ENCODE measurements at places on chromosomes 11 and 22. TPM values are rescaled to one million over a fixed set of nuclear protein-coding genes. Genes with fewer than 3 reads are reported as not detected.

Gene ARHGAP8
- 1.8 TPM for total RNA-seq

- DNase-seq, result no peak
Observed at GRCh38 chr11:90434858-90435257, 212.0 kb upstream of the CHORDC1 start.

Gene C11orf58
- 126 TPM for total RNA-seq

Gene CCDC116
- total RNA-seq, result 1.5 TPM

DNA sequence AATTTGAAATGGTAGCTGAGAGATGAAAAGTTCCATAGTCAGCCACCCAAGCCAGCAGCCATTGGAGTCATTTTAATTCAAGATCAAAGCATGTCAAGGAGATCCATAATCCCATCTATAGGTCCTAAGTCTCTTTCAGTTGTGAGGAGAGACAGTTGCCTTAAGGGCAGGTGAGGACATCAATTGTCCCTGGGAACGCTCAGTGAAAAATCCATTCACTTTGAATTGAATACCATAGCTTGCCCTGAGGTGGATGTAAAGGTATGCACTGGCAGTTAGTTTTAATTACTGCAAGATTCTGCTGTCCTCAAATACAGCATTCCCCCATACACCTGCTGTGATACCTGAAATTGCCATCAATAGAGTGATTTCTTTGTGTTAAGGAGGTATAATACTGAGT, 25.3 kb upstream of the TBCEL start:
- DNase-seq, result no peak

GRCh38 chr11:75073459-75074190, 23.1 kb downstream of the OR2AT4 start:
- no peak for DNase-seq

Gene TRIM3
- 9.5 TPM for total RNA-seq

DNA sequence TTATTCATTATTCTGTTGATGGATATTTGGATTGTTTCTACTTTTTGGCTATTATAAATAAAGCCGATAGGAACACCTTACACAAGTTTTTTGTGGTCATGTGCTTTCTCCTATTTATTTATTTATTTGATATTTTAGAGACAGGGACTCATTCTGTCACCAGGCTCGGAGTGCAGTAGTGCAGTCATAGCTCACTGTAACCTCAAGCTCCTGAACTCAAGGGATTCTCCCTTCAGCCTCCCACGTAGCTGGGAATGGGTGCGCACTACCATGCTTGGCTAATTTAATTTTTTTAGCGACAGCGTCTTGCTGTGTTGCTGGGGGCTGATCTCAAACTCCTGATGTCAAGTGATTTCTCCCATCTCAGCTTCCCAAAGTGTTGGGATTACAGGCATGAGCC, 135.1 kb downstream of the UVRAG start:
- DNase-seq, result no peak

DNA sequence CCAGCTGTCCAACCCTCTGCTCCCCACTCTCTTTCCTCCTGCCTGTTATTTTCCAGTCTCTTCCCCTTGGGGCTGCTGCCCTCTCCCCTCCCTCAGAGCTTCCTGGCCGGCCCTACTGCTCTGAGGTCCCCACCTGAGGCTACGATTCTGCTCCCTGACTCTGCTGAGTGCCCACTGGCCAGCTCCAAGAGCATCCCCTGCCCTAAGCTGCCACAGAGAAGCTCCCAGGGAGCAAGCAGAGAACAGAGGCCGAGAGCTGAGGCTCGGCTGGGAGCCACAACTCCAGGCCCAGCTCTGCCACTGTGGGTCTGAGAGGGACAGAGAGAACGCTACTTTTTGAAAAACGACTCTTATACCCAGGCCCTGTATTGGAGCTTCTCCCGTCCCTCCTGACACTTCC, 61.1 kb downstream of the CHRDL2 start:
- no peak for DNase-seq

DNA sequence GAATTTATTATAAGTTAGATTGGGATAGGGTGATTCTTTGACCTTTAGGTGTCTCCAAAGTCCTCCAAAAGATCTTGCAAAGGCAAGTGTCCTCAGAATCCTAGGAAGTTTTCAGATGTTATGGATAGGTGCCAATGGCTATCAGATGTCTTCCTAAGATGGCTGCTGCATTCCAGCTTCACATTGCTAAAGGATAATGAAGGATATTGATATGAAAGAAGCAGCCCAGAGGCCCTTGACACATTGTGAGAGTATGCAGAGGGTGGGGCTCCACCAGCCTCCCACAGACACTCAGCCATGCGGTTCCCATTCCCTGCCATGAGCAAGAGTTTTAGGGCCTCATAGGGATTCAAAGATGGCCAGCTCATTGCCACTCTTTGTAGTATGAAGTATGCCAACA, 22.3 kb upstream of the GLYATL2 start:
- no peak for DNase-seq

Gene FXYD2
- 2.1 TPM for total RNA-seq

DNA sequence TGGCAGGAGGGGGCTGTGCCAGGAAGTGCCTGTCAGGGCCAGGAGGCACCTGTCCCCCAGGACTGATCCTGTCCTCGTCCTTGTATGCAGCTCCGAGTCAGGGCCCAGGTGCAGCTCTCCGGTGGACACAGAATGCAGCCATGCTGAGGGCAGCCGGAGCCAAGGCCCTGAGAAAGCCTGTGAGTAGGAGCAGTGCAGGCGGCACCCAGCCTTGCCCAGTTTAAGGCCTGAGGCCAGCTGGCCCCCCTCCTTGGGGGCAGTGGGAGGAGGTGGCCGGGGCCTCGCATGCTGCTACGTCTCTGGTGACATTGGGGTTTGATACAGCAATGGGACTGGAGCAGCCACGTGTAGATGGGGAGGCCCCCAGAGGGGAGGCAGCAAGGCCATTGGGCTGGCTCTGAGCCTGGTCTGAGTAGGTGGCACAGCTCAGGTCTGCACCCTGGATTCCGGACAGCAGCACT, 34.9 kb downstream of the SBF1 start:
- no peak for DNase-seq

- no peak for DNase-seq
Observed at GRCh38 chr11:10864688-10865087, 6.8 kb upstream of the ZBED5 start.

DNA sequence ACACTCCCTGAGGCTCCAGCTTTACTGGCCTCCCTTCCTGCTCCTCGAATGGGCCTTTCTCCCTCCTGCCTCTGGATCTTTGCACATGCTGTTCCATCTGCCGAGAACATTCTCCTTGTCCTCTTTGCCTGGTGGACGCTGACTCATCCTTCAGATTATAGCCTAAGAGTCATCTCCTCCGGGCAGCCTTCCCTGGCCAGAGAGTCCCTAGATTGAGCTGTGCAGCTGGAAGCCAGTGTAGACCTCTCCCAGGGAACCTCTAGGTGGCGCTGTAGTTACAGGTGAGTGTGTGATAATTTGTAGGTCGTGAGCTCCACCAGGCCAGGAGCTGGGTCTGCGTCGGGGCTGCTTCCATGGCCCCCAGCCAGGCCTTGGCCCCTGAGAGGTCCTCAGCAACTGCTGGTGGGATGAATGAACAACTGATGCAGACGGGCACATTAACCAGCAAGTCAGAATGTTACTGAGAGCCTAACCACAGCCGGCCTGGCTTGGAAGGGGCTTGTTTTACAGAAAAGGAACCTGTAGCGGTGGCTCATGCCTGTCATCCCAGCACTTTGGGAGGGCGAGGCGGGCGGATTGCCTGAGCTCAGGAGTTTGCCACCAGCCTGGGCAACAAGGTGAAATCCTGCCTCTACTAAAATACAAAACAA, 8.7 kb downstream of the PNPLA5 start:
- no peak for DNase-seq

- no peak for DNase-seq
Observed at GRCh38 chr11:23767576-23767975, 729.3 kb upstream of the LUZP2 start.

Gene SCGB2A2
- not detected for total RNA-seq

DNA sequence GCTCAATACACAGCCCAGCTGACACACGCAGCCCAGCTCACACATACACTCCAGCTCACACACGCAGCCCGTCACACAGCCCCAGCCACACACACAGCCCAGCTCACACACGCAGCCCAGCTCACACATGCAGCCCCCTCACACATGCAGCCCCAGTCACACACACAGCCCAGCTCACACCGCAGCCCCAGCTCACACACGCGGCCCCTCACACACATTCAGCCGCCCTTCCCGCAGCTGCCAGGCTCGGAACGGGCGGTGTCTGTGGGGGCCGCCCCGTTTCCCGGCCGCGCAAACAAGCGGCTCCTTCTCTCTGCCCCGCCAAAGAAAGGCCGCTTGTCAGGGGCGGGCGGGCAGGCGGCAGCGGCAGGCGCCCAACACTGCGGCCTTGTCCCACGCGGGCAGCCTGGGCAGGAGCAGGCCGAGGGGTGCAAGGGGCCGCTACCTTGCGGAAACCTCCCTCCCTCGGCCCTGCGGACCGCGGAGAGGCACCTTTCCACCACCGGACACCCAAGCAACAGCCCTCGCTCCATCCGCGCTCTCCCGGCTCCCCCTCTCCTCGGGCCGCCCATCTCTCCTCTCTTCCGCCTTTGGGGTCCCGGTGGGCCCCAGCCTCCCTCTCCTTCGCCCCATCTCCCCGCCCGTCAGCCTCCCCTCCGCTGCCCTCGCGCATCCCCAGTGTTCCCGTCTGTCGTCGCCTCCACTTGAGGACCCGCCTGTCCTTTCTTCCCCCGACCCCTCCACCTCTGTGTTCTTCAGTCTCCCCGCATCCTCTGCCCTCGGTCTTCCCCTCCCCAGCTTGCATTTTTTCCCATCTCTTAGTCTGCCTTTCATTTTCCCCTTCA, 2.2 kb downstream of the PHLDB1 start:
- peak; percentile 30 for DNase-seq

GRCh38 chr22:17772958-17773605, 1.2 kb downstream of the BID start:
- no peak for DNase-seq

DNA sequence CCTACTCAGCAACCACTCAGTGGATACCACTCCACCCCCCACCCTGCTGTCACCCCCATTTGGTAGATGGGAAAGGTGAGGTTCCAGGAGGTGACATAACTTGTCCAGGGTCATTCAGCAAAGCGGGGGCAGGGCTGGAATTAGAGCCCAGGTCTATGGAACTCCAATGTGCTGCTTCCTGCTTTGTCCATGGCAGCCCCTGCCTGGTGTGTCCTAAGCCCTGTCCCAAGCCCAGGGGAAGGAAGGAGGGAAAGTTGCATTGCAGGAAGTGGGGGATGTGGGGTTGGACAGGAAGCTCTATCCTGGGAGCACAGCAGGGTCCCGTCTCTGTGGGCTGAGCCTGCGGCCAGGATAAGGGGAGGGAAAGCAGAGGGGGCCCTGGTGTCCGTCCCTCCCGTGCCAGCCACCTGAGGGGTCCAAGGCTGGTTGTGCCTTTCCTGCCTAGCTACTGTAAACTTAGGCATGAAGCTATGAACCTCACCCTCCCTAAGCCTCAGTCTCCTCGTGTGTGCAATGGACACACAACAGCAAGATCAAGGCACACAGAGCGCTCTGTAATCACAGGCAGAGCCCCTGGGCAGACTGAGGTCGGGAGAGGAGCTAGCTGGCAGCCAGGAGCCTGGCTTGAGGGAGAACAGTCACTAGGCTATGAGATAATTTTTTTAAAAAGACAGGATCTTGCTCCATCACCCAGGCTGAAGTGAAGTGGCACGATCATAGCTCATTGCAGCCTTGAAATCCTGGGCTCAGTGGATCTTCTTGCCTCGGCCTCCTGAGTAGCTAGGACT, 12.9 kb downstream of the GAL3ST1 start:
- DNase-seq, result no peak

DNA sequence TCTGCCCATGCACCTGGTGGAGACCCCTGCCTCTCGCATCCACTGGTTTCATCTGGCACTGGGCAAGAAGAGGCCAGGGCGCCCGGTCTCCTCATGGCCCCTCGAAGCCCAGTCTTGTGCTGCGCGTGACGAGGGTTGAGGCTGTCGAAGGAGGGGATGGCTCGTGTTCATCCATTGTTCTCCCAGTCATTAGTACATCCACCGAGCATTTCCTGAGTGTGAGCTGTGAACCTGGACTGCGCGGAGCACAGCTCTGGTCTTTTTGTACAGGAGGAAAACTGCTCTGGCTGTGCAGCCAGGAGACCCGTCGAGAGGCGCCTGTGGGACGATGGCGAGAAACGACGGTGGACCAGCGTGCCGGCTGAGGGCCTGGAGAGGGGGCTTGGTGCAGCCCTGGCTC, 6.8 kb downstream of the CACNA1I start:
- no peak for DNase-seq

- peak; percentile 39 for DNase-seq
Observed at GRCh38 chr11:95301474-95301873, 70.5 kb upstream of the SESN3 start.

DNA sequence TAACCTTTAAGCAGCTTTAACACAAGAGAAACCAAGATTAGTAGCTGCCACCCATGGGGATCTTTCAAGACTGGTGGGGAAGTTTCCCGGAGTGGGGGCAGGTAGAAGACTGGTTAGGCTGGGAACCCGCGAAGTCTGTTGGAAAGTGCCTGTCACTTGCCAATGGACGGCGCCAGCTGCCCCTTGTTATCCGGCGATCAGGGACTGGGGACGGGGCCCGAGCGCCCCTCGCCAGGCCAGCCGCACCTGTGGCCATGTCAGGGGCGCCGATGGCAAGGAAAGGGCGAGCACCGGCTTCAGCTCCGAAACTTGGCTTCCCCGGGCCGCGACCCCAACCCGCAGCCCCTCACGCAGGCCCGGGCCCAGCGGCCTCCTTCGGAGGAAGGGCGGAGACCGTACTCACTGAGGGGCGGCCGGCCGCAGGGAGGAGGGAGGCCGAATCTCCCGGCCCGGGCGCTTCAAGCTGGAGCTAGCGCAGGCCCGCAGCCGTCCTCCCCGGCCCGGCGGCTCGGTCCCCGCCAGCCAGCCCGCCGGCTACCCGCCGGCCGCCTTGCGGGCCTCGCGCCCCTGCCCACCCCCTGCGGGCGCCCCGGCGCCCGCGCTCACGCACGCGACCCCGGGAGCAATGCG, 539 bp downstream of the EIF4ENIF1 start:
- peak; percentile 22 for DNase-seq

- DNase-seq, result peak; percentile 60
Observed at GRCh38 chr11:114321621-114322257, 25.5 kb downstream of the NNMT start.

DNA sequence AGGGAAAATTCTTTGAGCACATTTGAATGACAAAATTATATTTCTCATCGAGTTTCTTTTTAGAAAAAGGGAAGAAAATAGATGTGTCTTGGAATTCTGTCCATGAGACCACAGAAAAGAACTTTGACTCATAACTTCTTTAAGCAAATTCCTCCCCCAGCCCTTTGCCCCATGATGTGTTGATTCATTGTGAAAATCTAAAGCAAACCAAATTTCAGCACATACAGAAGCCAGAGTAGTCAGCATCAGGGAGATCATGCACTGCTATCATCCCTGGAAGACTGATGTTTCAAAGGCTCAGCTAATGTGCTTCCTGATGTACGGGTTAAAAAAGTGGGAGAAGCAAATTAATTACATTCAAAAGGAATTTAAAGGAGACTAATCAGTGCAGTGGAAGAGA, 159.7 kb downstream of the FAT3 start:
- DNase-seq, result no peak

Measured in uterus (tissue), 4 donors.